ENCODE measurements at places on chromosomes 11 and 22. TPM values are rescaled to one million over a fixed set of nuclear protein-coding genes. Genes with fewer than 3 reads are reported as not detected.

- no peak overlapping the region for H3K27ac ChIP-seq
- H3K4me1 ChIP-seq: peaks cover 19% of the 10 kb centered on the region
- no peaks in the 10 kb centered on the region for H3K36me3 ChIP-seq
- no peak for DNase-seq
- H3K27me3 ChIP-seq: no peaks in the 10 kb centered on the region
Measured at GRCh38 chr11:36131721-36132397, 157.4 kb downstream of the COMMD9 start.

FOXR1 gene
- not detected for polyA plus RNA-seq

C11orf52 gene
- 2.9 TPM for polyA plus RNA-seq

NRGN gene
- 3.3 TPM for polyA plus RNA-seq

- H3K27ac ChIP-seq: peak overlapping the region; percentile 87
- no peaks in the 10 kb centered on the region for H3K27me3 ChIP-seq
- DNase-seq: no peak
Measured at GRCh38 chr11:2989006-2989405, 3.1 kb downstream of the NAP1L4 start.

- H3K27me3 ChIP-seq: no peaks in the 10 kb centered on the region
- H3K36me3 ChIP-seq: peaks cover 8% of the 10 kb centered on the region
- DNase-seq: no peak
- H3K4me1 ChIP-seq: peaks cover 53% of the 10 kb centered on the region
- peak overlapping the region; percentile 63 for H3K4me3 ChIP-seq
Measured at GRCh38 chr11:8808226-8808585, 102.8 kb upstream of the AKIP1 start.

DNA sequence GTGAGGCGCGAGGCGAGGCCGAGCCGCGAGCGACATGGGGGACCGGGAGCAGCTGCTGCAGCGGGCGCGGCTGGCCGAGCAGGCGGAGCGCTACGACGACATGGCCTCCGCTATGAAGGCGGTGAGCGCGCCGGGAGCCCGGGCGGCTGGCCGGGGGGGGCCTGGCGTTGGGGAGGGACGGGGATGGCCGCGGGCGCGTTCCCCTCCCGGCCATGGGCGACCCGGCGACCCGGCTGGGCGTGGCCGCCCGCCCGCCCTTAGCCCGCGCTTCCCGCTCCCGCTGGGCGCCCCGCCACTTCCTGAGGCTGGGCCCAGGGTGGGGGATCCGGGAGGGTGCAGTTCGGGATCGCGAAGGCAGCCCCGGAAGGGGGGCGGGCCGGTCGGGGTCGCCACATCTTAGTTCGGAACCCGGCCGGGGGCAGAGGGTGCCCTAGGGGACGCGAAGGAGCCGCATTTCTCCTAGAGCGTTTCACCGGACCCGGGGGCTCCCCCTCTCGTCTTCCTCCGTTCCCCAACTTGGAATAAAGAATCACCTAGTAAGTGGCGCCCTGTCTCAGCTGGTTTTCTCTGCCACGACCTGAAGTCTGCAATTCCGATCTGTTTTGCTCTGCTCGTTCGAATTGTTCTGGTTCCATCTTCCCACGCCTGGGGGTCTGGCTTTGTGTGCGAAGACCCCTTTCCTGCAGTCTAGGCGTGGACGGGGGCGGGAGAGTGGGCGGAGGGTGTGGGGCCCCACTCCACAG is 536 bp downstream of the YWHAH start:
- no peak for DNase-seq
- H3K27ac ChIP-seq: peak overlapping the region; percentile 91
- H3K36me3 ChIP-seq: peaks cover 29% of the 10 kb centered on the region

GPHA2 gene
- not detected for polyA plus RNA-seq

DNA sequence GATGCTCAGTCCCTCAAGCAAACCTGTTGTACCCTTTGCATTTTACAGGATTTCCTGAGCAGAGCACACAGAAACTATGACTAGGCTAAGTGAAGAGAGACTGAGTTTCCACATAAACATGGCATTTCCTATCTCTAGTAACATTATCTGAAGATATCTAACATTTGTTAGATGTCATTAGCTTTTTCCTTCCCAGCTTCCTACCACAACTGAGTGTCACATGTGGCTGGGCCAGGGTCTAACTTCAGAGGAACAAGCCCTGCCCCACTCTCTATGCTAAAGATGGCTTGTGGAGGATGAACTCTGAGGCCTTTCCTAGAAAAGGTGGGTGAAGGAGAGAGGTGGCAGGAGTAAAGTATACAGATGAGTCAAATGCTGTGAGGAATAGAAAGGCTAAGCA is 16.5 kb downstream of the C22orf42 start:
- no peaks in the 10 kb centered on the region for H3K4me1 ChIP-seq
- H3K27ac ChIP-seq: no peak overlapping the region
- no peak overlapping the region for H3K4me3 ChIP-seq
- H3K27me3 ChIP-seq: no peaks in the 10 kb centered on the region
- no peak for DNase-seq
- H3K36me3 ChIP-seq: no peaks in the 10 kb centered on the region

IL18 gene
- polyA plus RNA-seq: 161 TPM

GRCh38 chr11:105899772-105900171 is 122.3 kb downstream of the MSANTD4 start:
- DNase-seq: no peak
- no peak overlapping the region for H3K4me3 ChIP-seq
- H3K27ac ChIP-seq: no peak overlapping the region
- no peaks in the 10 kb centered on the region for H3K4me1 ChIP-seq
- no peaks in the 10 kb centered on the region for H3K27me3 ChIP-seq
- H3K36me3 ChIP-seq: no peaks in the 10 kb centered on the region

DNA sequence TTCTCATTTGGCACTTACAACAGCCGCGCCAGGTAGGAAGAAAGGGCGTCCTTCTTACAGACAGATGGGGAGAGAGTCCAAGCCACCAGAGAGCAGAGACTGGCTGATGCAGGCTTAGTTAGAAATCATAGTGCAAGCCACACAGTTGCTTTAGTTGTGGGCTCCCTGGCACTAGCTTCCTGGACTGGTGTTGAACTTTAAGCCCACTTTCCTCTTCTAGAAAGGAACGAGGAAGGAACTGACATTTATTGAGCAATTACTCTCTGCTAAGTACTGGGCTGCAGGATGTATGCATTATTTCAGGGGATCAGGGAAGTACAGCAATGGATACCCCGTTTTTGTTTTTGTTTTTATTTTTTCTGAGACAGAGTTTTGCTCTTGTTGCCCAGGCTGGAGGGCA is 3.0 kb downstream of the BACE1 start:
- no peak for DNase-seq
- peaks cover 11% of the 10 kb centered on the region for H3K4me1 ChIP-seq
- H3K36me3 ChIP-seq: no peaks in the 10 kb centered on the region
- no peak overlapping the region for H3K27ac ChIP-seq

GRCh38 chr11:66874232-66874631 is 17.4 kb downstream of the LRFN4 start:
- H3K27me3 ChIP-seq: no peaks in the 10 kb centered on the region
- H3K4me1 ChIP-seq: peaks cover 13% of the 10 kb centered on the region
- H3K4me3 ChIP-seq: no peak overlapping the region
- DNase-seq: no peak
- peaks cover 13% of the 10 kb centered on the region for H3K36me3 ChIP-seq

POU2AF3 gene
- polyA plus RNA-seq: not detected

FAT3 gene
- polyA plus RNA-seq: 0.23 TPM

- H3K36me3 ChIP-seq: no peaks in the 10 kb centered on the region
- H3K27me3 ChIP-seq: no peaks in the 10 kb centered on the region
- no peak overlapping the region for H3K4me3 ChIP-seq
- no peak for DNase-seq
- no peaks in the 10 kb centered on the region for H3K4me1 ChIP-seq
- no peak overlapping the region for H3K27ac ChIP-seq
Measured at GRCh38 chr11:65069217-65069616, 10.9 kb upstream of the NAALADL1 start.

DENND6B gene
- 1.4 TPM for polyA plus RNA-seq

DNA sequence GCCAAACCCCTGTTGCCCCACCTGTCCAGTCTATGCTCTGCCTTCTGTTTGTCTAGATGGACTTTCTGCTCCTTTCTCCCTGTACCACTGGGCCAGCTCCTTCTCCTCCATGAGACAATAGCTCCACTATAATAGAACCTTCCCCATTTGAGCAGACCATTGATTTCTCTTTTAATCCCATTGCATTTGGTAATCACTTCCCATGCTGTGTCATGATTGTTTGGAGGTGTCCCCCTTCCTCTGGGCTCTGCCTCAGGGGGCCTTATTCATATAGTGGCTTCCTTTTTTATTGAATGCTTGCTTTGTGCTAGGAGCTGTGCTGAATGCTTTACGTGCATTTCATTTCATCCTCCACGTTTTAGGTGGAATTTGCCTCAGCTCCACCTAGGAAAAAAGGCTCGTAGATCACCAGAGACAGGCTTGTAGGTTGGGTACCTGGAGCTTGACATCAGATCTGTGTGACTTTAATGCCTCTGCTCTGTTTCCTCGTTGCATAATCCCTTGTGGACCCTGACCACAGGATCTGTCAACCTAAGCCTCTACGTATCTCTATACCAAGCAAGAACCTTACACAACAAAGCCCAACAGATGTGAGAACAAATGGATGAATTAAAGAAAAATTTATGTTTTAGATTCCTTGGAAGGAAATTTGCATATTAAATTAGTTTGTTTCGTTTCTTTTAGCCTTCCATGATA is 106.2 kb upstream of the RASSF10 start:
- H3K4me1 ChIP-seq: peaks cover 19% of the 10 kb centered on the region
- peaks cover 28% of the 10 kb centered on the region for H3K36me3 ChIP-seq
- DNase-seq: no peak

GRCh38 chr11:35390737-35391682 is 28.3 kb downstream of the SLC1A2 start:
- H3K27ac ChIP-seq: no peak overlapping the region
- no peak overlapping the region for H3K4me3 ChIP-seq
- H3K36me3 ChIP-seq: no peaks in the 10 kb centered on the region
- H3K27me3 ChIP-seq: peaks cover 27% of the 10 kb centered on the region
- peak; percentile 11 for DNase-seq

- H3K27me3 ChIP-seq: no peaks in the 10 kb centered on the region
- no peak for DNase-seq
- no peaks in the 10 kb centered on the region for H3K36me3 ChIP-seq
- no peaks in the 10 kb centered on the region for H3K4me1 ChIP-seq
- H3K4me3 ChIP-seq: no peak overlapping the region
Measured at GRCh38 chr11:25515576-25515975, 816.4 kb upstream of the ANO3 start.

DNA sequence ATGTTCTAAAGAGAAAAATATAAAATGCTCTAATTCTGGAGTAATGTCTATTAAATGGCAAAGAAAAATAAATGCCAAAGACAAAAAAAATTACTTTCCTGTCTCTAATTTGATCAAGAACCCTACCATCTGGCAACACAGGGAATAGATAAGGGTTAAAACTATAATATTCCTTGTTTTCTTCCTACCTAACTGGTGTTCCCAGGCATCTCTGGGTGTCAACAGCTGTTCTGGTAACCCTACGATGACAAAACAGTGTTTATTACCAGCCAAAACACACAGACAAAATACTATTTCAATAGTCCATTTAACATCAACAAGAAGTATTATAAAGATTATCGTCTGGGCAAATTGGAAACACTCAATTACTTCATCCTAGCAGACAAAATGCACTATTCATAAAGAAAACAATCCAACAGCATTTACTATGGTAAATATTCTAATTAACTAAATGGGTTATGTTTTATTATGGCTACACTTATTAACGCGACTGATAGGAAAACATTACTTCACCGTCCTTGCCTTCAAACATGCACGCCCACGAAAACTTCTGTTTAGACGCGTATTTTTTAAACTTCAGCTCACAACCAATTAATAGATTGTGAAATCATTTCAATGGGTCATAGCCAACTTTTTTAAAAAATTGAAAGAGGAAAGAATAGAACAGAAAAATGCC is 50.6 kb downstream of the LGR4 start:
- peak overlapping the region; percentile 3 for H3K4me3 ChIP-seq
- no peaks in the 10 kb centered on the region for H3K36me3 ChIP-seq
- peaks cover 45% of the 10 kb centered on the region for H3K4me1 ChIP-seq
- no peaks in the 10 kb centered on the region for H3K27me3 ChIP-seq
- no peak for DNase-seq

CHST1 gene
- not detected for polyA plus RNA-seq

DNA sequence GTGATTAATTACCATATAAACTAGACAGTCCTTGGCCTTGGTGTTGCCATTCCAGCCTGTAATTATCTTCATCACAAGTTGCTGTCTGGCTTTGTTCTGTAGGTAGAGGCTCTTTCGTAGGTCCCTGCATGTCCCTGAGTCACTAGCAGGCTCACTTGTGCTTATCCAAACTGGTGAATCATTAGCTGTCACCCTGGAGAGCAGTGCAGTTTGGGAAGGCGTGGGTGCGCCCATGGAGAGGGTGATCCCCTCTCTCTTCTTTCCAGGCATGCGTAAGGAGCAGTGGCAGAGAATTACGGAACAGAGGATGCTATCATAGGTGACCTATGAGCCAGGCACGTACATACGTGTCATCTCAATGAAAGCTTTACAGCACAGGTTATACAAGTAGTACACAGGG is 11.0 kb upstream of the EHF start:
- H3K4me1 ChIP-seq: peaks cover 18% of the 10 kb centered on the region
- no peak overlapping the region for H3K4me3 ChIP-seq
- no peak for DNase-seq
- no peaks in the 10 kb centered on the region for H3K27me3 ChIP-seq
- no peaks in the 10 kb centered on the region for H3K36me3 ChIP-seq
- H3K27ac ChIP-seq: no peak overlapping the region

GRCh38 chr11:104061853-104062521 is 25.5 kb downstream of the DDI1 start:
- no peak overlapping the region for H3K27ac ChIP-seq
- no peaks in the 10 kb centered on the region for H3K4me1 ChIP-seq
- H3K4me3 ChIP-seq: no peak overlapping the region
- no peak for DNase-seq
- H3K36me3 ChIP-seq: no peaks in the 10 kb centered on the region

TMEM126A gene
- polyA plus RNA-seq: 45.3 TPM

- no peak overlapping the region for H3K27ac ChIP-seq
- H3K4me1 ChIP-seq: peaks cover 29% of the 10 kb centered on the region
- peaks cover 10% of the 10 kb centered on the region for H3K36me3 ChIP-seq
- H3K4me3 ChIP-seq: no peak overlapping the region
- H3K27me3 ChIP-seq: no peaks in the 10 kb centered on the region
Measured at GRCh38 chr11:121523581-121524232, 70.9 kb upstream of the SORL1-AS1 start.

DNA sequence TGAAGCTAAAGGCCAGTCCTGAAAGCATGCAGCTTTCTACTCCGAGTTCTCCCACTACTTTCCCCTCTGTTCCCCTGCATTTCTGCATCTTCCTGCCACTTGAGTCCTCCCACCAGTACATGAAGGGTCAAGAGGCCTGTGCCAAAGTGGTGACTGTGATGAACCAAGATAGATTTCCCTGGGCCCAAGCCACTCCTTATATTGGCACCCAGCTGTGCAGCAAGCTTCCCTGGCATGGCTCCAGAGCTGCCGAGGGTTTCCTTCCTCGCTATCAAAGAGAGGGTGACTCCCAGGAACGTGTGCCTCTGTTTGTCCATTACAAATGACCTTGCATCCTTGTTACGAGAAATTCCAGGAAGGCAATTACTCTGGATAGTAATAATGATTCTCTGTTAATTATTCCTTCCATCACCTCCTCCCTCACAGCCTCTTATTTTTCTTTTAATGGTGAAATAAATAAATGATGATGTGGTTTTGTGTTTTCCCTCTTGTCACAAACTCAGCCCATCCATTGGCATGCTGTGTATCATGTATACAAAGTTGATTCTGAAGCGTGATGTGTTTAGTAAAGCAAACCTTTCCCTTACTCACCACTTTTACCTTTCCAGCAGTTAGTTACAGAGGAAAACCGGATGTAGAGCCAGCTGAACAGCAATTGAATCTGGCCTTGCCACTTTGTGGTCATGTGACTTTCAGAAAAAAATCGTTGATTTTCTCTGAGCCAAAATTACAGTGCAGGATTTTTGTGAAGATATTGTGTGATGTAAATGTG is 8.3 kb downstream of the SRSF8 start:
- no peak for DNase-seq
- no peak overlapping the region for H3K4me3 ChIP-seq
- H3K27me3 ChIP-seq: no peaks in the 10 kb centered on the region
- H3K36me3 ChIP-seq: no peaks in the 10 kb centered on the region
- no peak overlapping the region for H3K27ac ChIP-seq
